ENCODE measurements at places on chromosomes 7 and 10. TPM values are rescaled to one million over a fixed set of nuclear protein-coding genes. Genes with fewer than 3 reads are reported as not detected.

- DNase-seq = no peak
These were observed 268.6 kb downstream of the KLF6 start for GRCh38 chr10:3516234-3516922.

DNA sequence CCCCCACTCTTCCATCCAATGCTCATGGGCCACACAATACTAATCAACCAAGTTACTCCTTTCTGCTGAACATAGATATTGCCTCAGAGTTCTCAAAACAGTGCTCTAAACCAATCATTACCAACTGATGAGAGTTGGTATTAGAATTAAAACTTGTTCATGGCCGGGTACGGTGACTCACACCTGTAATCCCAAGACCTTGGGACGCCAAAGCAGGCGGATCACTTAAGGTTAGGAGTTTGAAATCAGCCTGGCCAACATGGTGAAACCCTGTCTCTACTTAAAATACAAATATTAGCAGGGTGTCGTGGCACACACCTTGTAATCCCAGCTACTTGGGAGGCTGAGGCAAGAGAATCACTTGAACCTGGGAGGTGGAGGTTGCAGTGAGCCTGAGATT lies 8.2 kb downstream of the TM9SF3 start:
- DNase-seq = no peak

CLCN1 gene
- not detected for polyA plus RNA-seq

TRPV6 gene
- polyA plus RNA-seq = not detected
